ENCODE measurements at places on chromosomes 11 and 22.

GRCh38 chr22:50004918-50005317, 7.6 kb downstream of the IL17REL start:
- no peak for DNase-seq

DNA sequence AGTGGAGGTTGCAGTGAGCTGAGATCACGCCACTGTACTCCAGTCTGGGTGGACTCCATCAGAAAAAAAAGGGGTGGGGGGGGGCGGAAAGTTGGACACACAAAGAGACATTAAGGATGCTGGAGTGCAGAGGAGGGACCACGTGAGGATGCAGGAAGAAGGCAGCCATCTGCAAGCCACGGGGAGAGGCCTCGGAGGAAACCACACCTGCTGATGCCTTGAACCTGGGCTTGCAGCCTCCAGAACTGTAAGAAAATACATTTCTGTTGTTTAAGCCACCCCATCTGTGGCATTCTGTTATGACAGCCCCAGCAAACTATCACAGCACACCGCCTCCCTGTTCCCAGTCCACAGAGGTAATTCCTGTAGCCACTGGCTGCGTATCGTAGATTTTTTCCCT, 9.2 kb upstream of the STIP1 start:
- no peak for DNase-seq

DNA sequence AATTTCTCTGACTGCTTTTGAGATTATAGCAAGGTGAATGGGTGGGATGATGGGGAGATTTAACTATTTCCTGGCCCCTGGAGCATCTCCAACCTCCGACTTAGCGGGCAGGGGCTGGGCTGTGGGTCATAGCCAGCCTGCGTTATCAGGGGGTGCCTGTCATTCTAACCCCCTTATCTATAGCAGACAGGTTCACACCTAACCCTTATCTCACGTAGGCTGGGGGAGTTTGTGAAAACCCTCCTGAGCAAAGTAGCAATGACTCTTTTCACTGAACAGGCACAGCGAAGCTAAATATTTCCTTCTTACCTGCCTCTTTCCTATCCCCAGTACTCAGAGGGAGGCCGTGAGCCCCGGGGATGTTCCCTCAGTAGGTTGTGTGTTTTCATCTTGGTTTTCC, 511.4 kb upstream of the B3GAT1 start:
- DNase-seq: no peak

- peak; percentile 99 for DNase-seq
Measured at GRCh38 chr11:71448257-71449171, at the start of gene DHCR7. Gene DHCR7 (minus strand): TSS chr11:71448393. CDS start chr11:71444952, 3,441 bp downstream.

DNA sequence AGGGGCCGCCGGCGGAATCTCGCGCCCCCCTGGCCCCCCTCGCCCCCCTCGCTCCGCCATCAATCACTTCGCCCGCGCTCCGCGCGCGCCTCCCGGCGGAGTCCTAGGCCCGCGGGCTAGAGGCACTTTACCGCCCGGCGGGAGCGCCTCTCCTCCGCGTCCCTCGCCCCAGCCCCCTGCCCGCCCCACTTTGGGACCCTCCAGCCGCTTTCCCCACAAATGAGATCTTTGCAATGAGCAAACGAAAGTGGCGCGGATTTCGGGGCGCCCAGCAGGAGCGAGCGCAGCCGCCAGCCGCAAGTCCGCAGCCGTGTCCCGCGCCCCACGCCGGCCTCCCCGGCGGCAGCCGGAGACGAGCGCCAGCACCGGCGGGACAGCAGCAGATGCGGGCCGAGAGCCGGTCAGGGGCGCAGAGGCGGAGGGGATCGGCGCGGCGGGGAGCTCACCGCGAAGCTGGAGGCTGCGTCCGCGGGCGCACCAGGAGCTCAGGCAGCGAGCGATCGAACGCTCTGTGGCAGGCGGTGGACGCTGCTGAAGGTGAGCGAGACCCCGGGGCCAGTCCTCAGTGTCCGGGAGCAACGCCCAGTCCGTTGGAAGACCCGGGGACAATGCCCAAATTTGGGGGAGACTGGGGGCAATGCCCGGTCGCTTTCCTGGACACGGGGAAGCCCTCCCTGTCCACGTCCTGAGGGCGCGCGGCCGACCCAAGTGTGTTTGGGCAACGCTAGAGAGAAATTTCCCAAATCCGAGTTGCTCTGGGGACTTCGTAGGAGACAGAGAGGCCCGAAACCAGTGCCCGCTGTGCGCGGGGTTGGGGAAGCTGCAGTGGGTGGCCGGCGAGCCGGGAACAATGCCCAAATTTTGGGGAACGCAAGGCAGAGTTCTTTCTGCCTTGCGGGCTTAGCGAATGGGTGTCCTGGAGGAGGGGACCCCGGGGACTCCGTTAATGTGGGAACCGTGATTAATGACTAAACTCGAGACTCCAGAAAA, 1.5 kb upstream of the IGF2 start:
- peak; percentile 28 for DNase-seq

- no peak for DNase-seq
Measured at GRCh38 chr11:73113426-73113825, 28.7 kb downstream of the FCHSD2 start.

DNA sequence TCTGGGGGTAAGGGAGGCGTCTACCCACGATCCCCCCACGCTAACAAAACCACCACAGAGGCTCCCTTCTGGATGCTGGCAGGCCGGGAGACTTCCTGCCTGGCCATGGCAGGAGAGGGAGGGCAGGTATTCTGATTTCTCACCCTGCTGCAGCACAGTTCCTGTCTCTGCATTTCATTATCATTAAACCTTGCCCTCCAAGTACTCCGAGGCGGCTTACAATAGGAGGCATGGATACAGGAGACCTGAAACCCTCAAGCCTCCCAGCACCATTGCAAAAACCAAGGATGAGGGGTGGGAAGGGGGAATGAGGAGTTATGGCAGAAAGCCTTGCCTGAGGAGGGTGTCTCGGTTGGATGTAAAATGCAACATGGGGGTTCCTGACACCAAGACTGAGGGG, 44.1 kb upstream of the MN1 start:
- DNase-seq: no peak

DNA sequence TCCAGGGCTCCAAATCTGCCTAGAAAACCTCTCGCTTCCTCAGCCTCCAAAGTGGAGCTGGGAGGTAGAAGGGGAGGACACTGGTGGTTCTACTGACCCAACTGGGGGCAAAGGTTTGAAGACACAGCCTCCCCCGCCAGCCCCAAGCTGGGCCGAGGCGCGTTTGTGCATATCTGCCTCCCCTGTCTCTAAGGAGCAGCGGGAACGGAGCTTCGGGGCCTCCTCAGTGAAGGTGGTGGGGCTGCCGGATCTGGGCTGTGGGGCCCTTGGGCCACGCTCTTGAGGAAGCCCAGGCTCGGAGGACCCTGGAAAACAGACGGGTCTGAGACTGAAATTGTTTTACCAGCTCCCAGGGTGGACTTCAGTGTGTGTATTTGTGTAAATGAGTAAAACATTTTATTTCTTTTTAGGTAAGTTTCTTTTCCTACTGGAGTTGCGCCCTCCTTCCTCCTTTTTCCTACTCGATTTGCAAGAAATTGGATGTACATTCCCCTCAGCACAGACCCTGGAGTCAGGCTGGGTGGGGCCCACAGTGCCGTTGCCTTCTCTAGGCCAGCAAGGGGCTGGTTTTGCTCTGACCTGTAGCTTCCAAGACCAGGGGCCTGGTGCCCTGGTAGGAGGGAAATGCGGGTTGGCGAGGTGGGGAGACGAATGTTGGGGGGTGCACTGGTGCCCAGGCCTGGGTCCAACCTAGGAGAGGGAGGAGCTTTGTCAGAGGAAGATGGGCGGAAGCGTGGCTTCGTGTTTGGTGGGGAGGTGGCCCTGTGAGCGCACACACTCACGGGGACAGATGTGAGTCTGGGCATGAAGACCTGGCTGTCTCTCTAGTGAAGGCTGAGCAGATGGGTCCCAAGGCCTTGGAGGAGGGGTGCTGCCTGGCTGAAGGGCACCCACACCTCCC, 50.6 kb downstream of the ST14 start:
- DNase-seq: no peak

- peak; percentile 15 for DNase-seq
Measured at GRCh38 chr11:70587075-70587389, 188.7 kb downstream of the CTTN start.

DNA sequence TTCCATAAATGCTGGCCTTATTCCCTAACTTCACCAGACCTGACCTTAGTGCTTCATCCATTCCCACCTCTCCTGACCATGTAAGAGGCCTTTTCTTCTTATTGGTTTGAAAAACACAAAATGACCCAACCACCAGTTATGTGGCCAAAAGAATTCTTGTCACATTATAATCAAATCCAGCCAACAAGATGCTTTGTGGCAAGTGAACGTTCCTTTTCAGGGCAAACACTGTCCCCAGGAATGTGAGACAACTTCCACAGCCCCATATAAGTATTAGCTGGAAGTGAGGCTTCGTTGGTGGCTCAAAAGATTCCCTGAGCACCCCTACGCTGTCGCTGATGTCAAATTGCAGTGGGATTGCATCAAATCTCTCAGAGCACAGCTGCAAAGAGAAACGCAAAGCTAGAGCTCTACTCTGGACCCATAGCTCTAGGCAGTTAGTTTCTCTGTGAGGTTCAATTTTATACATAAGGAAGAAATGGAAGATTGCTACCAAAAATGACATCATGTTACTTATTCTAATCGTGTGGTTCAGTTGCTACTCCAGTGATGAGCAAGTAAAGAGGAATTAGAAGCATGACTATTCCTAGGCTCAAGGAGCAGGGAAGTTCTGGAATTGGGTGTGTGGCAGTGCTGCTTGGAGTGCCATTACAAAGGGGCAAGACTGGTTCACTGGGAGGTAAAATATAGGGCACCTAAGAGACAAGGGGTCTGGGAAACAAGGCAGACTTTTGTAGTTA, 26.1 kb downstream of the GLYATL1 start:
- DNase-seq: no peak

DNA sequence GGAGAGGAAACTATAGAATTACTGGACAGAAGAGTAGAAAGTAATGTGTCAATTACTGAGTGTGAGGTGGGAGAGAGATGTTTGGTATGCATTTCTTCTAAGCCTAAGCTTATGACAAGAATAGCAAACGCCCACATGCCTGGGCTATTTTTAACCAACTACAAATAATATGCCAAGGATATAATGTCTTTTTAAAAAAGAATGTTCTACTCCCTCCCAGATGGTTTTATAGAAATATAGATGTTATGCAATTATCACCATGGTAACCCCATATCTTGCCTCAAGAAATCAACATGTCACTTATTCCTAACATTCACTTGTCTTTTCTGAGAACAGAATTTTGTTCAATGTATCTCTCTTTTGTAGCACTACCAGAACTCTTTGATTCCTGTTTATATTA, 996.7 kb upstream of the CHORDC1 start:
- no peak for DNase-seq

GRCh38 chr11:27949951-27950738, 157.8 kb downstream of the KIF18A start:
- no peak for DNase-seq

- DNase-seq: no peak
Measured at GRCh38 chr22:35824256-35824655, 106.6 kb downstream of the APOL5 start.

DNA sequence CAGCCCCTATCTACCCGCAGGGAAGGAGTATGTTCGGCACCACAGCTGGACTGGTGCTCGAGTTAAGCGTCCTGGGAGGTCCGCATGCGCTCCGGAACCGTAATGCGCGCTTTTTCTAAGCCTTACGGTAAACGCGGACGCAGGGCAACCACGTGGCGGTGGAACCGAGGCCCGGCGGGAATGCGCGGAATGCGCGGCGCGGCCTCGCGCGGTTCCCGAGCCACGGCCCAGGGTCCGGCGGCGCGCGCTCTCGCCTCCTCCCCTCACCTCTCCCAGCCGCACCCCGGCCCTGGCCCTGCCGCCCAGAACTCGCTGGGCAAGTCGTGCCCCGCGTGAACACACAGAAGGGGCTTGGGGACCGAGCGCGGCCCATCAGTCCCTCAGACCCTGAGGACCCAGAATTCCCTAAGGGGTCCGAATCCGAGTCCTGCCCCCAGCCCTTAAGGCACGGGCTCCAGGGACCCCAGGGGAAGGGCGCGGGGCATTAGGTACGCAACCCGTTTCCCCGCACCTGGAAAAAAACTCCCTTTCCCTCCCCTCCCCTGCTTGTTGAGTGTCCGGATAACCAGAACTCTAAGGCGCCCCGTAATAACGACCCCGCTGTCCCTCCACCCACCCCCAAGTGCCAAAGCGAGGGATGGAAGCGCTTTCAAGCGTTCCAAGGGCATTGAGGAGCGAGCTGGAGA, 4.3 kb upstream of the CCND1 start:
- peak; percentile 86 for DNase-seq

DNA sequence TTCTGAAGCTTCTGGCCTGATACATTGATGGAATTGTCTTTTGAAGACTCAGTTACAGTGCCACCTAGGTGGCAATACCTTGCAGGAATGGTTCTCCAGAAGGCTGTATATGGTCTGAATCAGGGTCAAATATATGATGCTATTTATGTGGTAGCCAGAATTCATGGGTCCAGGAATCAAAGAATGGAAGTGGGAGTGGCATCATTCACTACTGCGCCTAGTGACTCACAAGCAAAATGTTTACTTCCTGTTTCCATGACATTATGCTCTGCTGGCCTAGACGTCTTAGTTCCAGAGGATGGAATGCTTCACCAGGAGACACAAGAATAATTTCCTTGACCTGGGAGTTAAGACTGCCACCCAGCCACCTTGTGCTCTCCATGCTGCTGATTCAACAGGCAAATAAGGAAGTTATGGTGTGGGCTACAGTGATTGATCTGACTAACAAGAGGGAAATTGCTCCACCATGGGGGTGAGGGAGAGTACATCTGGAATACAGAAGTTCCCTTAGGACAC, 491.8 kb downstream of the ETS1 start:
- DNase-seq: no peak

DNA sequence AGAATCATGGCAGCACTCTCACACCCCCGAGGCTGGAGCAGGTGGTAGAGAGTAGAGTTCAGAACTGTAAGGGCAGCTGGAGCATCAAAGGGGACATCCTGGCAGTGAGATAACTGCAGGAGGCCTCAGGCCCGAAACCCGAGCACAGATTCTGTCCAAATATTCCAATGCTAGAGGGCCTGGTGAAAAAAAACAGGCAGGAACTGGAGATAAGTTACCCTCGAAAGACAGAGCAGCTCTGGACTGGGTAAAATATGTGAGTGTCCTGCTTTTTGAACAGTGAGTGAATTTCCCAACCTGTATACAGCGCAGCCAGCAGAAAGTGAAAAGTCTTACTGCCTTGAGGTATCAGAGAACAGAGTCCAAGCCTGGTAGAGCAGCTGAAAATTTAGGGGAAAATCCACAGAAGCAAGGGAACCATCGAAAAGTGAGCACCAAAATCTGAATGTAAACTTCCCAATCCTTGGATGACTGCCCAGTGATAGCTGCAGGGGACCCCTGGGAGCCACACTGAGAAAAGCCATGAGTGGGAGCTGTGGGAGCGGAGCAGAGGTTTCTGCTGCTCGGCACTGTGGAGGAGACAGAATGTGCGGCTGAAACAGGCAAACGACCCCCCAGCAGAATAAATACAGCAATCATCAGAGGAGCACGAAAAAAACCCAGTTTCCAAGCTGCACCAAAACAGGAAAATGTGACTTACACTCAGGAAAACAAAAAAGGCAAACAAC, 50.6 kb downstream of the WNT11 start:
- DNase-seq: no peak

Data from left ventricle myocardium superior (tissue), 1 donor.